ENCODE measurements at places on chromosomes 2 and 18. TPM values are rescaled to one million over a fixed set of nuclear protein-coding genes. Genes with fewer than 3 reads are reported as not detected.

The CXCR4 gene
- total RNA-seq: 21.3 TPM

The PDE1A gene
- total RNA-seq: 47.3 TPM

DNA sequence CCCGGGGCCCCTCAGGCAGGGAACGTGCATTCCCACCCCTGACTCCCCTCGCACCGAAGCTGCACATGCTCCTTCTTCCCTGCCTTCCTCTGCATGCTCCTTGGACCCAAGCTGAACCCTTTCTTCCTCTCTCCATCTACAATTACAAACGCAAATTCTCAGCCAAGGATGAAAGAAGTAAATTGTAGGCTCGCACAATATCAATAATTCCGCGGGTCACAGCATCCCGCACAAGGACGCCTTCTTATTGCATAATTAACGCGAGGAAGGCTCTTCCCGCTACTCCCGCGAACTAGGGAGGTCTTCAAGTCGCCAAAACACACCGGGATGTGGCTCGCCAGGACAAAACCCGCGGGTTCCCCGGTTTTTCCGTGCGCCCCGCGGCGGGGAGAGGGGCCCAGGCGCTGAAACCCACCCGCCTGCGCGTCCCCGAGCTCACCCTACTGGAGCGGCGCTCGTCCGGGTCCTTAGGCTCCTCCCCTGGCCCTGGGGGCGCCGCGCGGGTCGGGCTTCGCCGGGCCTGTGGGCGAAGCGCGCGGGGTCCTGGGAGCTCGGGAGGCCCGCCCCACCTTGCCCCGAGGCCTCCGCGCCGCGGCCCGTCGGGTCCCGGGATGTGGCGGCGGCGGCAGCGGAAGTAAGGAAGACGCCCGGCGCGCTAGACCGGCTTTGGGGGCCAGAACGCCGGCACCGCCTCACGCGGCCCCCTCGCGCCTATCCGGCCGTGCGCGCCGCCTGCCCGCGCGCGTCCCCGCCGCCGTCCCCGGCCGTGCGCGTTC is at the start of gene CHST10:
CHST10 (minus strand) TSS at position 734 of the 776 bp plus-strand sequence. CDS start 10,993 bp downstream, outside the sequence.
- no peak for DNase-seq

GRCh38 chr2:72205504-72205881 is 57.8 kb upstream of the CYP26B1 start:
- DNase-seq: no peak

DNA sequence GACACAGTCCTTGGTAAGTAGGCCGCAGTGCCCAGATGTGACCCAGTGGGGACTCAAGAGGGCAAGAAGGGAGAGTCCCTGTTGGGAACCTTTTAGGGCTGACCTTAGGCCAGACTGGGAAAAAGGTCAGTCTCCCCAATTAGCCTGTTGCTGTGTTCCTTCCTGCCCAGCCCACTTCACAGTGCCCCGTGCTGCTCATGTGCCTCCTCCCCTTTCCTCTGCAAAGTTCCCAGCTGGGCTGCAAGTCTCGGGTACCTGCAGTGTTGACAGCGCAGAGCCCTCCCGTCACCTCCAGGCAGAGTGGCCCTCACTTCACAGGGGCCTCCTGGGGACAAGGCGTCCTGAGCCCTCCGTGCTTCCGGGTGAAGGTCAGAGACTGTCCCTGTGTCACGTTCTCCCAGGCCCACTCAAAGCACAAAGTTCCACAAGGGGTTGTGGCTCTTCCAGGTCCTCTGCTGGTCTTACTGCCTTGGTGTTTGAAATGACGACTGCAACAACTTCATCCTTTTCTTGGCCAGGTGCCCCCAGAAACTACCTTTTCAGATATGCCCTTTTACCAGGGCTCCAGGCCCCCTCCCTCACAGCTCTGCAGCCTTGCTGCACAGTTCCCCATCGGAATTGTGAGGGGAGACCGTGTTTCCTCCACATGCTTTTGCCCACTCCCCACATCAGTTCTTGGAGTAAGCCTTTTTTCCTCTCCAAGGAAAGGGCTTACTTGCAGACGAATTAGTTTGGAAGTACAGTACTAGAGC is 225.8 kb downstream of the ALPK2 start:
- DNase-seq: no peak

DNA sequence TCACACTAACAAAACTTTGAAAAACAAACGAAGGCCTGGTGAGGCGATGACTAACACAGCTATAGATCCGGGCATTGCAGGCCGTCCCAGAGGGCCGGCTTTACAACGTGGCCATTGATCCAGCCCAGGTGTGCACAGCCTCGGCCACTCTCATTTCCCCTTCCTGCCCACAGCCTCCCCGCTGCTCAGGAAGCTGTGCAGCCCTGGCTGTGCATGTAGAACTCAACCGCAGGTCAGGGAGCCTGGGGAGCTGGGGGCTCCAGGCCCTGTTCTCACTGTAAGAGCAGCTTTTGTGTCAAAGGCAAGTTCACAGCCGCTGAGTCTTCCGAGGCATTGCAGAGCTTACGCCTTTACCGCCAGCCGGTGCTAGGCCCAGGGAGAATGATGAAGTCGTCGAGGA is 87.2 kb downstream of the LONRF2 start:
- DNase-seq: no peak

- no peak for DNase-seq
Measured at GRCh38 chr2:70655786-70656185, 102.2 kb upstream of the TGFA start.

DNA sequence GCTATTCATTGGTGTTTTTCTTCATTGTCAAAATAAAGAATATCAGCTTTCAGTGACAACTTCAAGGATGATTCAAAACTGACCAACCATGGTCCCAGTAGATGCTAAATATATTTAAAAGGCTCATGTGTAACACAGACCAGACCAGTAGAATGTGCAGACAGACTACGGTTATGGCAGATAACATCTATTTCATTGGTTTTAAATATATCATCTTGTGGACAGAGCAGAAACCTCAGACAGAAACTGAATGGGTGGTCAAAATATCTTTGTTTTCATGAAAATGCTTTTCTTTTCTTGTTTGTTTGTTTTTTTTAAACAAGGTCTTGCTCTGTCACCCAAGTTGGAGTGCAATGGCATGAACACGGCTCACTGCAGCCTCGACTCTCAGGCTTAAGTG is 107.4 kb upstream of the CREB1 start:
- DNase-seq: no peak

DNA sequence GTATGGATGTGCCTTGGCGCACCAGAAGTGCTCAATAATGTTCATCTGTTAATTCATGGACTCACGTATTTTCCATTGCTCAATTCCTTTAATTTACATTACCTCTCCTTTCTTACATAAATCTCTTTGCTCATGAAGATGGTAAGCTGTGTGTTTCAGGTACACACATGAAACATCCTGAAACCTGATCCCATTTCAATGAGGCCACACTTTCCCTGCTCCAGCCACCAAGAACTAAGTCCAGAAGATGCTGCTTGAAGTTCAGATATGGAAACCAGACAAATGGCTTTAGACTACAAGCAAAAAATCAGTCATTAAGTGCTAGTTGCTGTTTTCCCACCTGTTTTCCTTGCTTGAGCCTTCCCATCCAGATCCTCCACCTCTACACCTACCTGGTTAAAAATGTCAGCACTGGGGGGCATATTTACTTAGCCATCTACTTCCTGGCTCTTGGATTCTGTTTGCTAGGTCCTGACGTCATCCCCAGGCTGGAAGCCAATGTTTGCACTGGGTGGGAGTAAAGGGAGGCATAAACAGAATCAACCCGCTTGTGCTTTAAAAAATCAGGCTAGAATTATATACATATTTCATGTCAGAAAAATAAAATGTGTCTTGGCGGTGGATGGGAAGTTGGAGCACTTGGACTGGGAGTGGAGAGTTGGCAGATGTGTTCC is 309.7 kb downstream of the OSR1 start:
- no peak for DNase-seq

The CMPK2 gene
- total RNA-seq: 5.7 TPM

DNA sequence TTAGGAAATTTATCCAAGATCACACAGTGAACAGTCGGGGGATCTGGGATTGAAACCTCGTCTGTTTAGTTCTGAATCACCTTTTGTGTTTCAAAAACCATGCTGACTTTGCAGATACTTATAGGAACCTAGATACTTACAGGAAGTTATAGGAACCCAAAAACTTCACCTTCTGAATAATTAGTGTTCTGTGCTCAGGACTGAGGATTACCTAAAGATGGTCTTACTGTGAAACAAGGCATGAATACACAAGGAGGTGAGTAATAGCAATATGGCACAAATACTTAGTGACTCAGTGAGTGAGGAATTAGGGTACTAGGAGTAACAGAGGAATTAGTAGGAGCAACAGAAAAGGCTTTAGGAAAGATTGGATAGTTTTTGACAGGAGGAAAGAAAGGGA is 145.5 kb downstream of the LRATD1 start:
- no peak for DNase-seq

GRCh38 chr2:239826376-239826775 is 198.8 kb downstream of the NDUFA10 start:
- DNase-seq: no peak

DNA sequence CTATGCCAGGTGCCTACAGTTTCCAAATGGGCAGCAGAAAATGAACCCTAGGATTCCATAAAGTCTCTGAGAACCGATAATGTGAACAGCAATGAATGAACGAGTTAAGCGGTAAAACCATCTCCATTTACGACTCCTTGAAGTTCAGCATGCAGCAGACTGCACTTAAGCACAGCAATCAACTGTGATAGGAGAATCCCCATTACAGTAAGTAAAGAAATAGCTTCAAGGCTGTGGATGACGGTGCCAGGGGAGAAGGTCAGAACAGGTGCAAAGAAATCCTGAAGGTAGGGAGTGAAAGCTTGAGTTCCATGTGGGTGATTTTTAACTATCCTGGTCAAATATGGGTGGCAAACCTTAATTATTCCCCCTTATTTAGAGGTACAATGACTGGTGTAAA is 444.4 kb downstream of the NCKAP5 start:
- DNase-seq: no peak

DNA sequence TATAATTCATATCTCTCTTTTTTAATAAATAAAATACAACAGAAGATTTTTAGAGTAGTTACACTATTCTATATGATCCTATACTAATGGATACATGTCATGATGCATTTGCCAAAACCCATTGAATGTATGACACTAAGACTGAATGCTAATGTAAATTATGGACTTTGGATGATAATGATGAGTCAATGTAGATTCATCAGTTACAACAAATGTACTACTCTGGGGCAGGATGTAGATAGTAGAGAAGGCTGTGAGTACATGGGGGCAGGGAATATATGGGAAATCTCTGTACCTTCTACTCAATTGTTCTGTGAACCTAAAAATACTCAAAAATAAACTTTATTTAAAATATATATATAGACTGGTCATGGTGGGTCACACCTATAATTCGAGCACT is 45.6 kb upstream of the NEDD4L start:
- no peak for DNase-seq

GRCh38 chr2:172403402-172403801 is 24.0 kb upstream of the ITGA6 start:
- DNase-seq: no peak

DNA sequence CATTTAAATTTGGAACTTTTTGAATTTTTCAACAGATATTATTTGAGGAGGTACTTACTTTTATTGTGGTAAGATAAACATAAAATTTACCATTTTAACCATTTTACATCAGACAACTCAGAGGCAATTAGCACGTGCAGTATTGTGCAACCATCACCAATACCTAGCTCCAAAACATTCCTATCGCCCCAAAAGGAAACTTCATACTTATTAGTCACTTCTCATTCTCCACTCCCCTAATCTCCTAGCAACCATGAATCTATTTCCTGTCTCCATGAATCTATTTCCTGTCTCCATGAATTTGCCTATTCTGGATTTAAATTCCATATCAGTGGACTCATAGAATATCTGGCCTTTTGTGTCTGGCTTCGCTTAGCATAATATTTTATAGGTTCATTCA is 69.9 kb upstream of the FAM136A start:
- DNase-seq: no peak

- peak; percentile 53 for DNase-seq
Measured at GRCh38 chr2:106085181-106085940, 108.7 kb downstream of the UXS1 start.

The RNPEPL1 gene
- total RNA-seq: 63.5 TPM

The IL1RL1 gene
- 7.6 TPM for total RNA-seq

- no peak for DNase-seq
Measured at GRCh38 chr2:57809230-57809629, 237.4 kb upstream of the VRK2 start.

GRCh38 chr18:13616525-13617035 is 109.8 kb downstream of the FAM210A start:
- DNase-seq: no peak

The FAM124B gene
- total RNA-seq: 0.84 TPM

DNA sequence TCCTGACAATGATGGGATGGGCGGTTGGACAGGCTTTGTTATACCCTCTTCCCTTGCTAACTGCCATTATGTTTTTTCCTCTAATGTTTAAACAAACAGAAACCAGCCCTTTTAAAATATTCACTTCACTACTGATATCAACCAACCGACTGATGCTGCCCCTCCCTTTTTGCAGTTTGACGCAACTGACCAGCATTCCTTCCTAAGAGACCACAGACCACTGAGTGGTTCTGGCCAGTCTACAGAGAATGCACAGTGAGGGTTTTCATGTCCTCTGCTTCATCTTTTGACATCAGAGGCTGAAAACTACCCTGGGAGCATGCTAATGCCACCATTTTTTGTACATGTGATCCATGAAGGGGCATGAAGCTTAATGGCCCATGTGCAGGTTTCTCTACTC is 85.3 kb downstream of the CYP26B1 start:
- no peak for DNase-seq
